Esophagus squamous epithelium (tissue), 5 donors: ENCODE measurements at places on chromosomes 12 and 14.

DNA sequence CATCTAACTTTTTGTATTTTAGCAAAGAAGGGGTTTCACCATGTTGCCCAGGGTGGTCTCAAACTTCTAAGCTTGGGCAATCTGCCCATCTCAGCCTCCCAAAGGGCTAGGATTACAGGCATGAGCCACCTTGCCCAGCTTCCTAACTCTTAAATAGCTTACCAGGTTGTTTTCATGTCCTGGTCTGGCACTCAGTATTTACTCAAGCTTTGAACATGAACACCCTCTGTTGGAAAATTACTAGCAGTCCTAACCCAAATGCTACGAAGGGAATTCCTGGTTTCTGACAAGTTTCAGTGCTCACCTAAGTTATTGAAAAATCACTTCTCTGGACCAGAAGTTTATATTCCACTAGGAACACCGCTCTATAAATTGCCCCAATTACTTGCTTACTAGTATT lies 32.5 kb upstream of the GCH1 start:
- DNase-seq = no peak

GRCh38 chr12:15278816-15279658 lies 43.3 kb upstream of the PTPRO start:
- no peak for DNase-seq

GRCh38 chr12:94207849-94208621 lies 59.7 kb downstream of the PLXNC1 start:
- no peak for DNase-seq

DNA sequence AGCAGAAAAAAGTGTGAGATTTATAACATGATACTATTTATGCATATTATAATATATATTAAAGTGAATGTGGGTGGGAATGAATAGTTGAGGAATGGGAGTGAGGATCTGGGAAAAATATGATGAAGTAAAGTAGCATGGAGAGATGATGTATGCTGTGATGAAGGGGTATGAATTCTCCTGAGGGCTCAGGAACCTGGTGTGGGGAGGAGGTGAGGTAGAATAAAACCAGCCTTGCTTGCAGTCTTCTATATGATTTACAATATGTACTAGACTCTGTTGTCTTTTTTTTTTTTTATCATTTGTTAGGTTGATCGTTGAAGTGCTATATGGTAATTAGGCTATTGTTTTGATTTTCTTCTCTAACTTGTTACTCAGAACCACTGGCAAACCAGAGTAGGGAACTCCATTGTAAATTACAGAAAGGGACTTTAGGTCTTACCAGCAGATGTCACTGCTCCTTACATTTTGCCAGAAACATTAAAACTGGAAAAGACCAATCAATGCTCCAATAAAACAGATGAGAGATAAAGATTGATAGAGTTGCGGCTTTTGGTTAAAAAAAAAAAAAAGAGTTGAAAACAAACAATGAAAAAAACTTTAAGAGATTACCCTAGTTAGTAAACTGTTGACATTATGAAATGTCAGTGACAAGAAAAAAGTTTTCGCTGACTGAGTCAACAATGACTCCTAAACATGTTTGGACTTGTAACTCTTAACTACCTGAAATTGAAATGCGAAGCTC lies 39.9 kb downstream of the ATL1 start:
- no peak for DNase-seq

GRCh38 chr12:89072294-89073026 lies 279.8 kb downstream of the DUSP6 start:
- no peak for DNase-seq
